ENCODE measurements at places on chromosomes 16 and 17.
A peak's percentile ranks its signal among the peaks of the same experiment; 100 is the strongest.

DNA sequence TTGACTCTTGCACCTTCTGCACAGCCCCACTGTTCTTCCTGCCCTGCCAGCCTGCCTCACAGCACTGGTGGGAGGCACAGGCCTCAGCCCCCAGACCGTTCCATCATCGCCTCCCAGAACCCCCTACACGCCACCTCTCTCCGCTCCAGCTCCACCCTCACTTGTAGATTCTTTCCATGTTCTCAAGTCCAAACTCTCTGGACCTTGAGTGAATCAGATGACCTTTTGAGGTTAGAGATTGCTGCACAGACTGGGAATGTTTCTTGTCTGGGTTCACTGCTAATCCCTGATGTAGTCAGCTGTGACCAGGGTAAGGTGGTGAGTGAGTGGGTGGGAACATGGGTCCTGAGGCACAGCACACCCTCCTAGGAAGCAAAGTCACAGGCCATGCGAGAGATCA lies 272.4 kb downstream of the IRF8 start:
- DNase-seq: peak; percentile 13

- DNase-seq: no peak
These were observed 6.3 kb upstream of the XAF1 start for GRCh38 chr17:6749519-6749918.

DNA sequence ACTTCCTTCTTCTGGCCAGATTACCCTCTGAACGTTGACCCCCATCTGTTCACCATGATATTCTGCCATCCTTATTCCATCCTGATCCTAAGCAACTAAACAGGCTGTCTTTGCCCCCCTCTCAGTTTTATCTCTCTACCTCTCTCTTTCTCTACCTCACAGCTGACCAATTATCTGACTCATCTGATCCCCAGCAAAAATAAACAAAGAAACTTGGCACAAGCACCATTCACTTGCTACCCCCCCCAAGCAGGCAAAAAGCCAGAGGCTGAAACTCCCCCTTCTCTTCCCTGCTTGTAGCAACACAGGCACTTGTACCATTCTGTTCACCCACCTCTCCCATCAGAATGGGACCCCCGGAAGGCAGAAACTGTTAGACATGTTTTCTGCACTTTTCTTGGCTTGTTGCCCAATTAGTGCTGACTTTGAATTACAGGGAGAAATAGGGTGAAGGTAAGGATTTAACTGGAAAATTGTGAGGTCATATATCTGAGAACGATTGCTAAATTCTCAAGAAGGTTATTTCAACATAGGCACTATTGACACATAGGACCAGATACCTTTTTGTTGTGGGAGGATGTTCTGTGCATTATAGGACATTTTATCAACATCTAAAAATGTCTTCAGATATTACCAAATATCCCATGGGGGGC lies 163.2 kb downstream of the TOX3 start:
- DNase-seq: no peak

GRCh38 chr17:45852535-45853297 lies 8.0 kb downstream of the SPPL2C start:
- peak; percentile 11 for DNase-seq

DNA sequence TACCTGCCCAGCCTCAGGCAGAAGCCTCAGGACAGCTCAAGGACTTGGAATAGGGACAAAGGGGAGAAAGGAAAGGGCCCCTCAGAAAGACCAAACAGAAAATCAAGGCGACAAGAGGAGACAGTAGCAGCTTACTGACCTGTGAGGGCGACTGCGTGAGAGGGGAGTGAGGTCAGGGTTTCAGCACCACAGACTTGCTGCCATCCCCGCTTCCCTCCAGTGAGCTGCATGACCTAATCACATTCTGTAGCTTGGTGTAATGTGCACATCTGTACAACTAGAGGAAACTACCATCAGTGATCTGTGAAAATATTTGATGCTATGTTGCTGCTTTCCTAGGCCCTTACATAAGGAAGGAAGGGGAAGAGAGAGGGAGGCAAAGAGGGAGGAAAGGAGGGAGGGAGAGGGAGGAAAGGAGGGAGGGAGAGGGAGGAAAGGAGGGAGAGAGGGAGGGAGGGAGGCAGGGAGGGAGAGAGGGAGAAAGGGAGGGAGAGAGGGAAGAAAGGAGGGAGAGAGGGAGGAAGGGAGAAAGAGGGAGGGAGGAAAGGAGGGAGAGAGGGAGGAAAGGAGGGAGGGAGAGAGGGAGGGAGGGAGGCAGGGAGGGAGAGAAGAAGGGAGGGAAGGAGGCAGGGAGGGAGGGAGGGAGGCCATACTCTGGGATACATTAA lies 404.9 kb upstream of the CDH5 start:
- DNase-seq: no peak

DNA sequence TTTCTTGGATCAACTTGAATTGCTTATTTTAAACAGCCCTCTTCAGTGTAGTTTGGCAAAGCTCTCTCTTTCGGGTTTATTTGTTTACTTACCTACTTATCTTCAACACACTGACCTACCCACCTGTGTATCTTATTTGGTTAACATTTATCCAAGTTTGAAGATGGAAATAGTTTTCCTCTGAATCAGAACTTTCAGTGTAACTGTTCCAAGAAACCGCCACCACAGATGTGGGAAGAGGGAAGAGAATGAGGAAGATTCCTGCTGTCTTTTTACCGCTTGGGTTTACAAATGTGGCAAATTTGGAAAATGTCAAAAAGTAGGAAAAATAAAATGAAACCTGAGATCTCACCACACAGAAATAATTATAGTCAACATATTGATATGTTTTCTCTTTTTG lies 115.8 kb downstream of the MSI2 start:
- DNase-seq: no peak

GRCh38 chr17:2624292-2624731 lies 30.9 kb downstream of the PAFAH1B1 start:
- DNase-seq: no peak

DNA sequence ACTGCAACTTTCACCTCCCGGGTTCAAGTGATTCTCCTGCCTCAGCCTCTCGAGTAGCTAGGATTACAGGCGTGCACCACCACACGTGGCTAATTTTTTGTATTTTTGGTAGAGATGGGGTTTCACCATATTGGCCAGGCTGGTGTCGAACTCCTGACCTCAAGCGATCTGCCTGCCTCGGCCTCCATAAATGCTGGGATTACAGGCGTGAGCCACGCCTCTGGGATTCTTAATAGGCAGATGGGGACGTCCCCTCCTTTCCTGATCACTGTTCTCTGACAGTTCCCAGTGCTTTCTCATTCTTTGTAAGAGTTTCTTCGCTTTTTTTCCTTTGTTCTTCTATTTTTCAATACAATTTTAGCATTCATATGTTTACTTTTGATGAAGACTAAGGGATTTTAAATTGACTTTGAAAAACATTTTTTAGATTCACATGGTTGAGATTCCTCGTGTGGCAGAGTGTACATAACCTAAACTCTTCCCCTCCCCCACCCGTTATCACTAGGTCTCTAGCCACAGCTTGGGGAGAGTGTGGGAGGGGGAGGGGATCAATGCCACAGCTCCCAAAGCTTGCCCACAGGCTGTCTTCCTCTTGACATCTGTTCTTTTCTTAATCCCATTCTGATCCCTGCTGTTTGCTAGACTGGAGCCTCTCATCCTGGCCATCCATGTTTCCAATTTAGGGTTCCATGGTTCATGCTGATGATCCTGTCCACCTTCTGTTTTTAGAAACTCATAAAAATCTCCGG lies 11.0 kb downstream of the ADORA2B start:
- DNase-seq: no peak

DNA sequence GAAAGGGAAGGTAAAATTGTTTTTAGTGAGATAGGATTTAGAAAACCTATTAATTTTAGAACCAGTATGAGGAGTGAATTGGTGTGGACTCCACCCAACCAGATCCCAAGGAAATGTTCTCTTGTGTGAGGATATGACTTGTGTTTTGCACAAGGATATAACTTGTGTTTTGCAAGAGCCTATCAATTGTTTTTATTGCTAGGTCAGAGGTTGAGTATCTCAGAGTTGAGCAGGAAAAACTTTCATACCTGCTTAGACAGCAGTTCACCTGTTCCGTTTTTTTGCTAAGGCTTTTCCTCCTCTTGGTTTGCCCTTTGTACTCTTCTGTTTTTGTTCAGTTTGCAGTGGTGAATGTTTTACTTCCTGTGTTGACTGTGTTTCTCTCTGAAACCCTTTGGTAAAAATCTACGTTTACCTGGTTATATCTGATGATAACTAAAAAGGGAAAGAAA lies 5.1 kb downstream of the NBR1 start:
- no peak for DNase-seq

DNA sequence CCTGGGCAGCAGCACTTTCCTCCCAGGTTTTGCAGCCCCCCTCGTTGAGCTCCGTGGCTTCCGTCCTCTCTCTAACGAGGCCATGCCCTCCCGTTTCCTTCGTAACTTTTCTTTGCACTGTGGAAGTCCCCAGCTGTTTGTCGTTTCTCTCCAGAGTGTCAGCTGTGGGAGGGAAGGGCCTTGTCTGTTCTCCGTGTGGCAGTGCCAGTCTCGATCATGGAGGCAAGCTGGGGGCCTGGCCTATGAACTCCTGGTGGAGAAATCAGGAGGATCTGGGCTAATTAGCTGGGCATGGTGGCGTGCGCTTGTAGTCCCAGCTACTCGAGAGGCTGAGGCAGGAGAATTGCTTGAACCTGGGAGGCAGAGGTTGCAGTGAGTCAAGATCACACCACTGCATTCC lies 28.3 kb downstream of the TBCD start:
- no peak for DNase-seq

DNA sequence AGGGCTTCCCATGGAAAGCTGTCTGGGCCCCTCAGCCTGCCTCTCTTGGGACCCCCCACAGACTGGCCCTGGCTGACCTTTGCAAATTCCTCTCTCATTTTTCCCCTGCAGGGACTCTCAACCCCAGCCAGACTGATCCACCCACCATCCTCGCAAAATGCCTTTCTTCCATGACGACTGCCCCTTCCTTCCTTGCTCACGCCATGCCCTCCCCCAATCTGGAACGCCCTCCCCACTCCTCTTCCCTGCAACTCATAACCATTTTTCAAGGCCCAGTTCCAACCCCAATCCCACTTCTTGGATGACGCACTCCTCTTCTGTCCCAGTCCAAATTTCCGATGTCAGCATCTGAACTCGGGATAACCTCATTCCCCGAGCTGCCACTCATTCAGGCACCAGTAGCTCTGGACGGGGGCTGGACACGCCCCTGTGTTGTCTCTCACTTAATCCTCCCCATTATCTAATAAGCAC lies 1.3 kb upstream of the DNAI2 start:
- no peak for DNase-seq

- DNase-seq: no peak
These were observed 12.4 kb downstream of the LUC7L3 start for GRCh38 chr17:50731575-50732460.

GRCh38 chr16:52235186-52235585 lies 311.8 kb downstream of the TOX3 start:
- no peak for DNase-seq

DNA sequence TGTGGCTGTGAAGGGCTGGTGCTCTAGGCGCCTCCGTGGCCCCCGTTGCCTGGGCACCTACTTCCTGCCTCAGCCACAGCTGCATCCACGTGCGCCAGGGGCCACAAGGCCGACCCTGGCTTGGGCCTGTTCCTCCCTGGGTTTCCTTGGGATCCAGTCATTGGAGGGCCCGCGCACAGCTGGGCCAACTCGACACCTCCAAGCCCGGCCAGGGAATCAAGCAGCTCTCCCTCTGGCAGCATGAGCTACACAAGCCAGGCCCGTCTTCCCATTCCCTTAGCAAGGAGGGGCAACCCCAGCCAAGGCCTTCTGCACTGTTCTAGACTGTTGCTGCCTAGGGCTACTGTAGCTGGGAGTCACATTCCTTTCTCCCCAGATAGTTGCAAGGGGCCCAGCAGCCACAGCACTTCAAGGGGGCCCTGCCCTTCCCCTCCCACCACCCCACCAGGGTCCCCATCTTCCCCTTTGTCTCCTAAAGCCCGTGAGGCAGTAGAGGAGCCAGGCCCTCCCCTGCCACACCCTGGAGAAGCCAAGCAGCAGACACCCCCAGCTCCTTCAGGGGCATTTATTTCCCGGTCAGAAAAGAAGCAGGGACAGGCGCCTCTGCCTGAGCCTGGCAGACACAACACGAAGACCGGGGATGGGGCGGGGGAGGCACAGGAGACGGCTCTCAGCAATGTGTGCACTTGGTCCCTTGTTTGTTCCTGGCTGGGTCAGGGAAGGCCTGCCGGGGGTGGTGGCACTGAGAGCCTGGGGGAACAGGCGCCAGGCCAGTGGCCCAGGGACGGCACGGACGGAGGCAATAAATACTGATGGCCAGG lies 3.8 kb downstream of the ARHGDIA start:
- no peak for DNase-seq
